ENCODE measurements at places on chromosomes 7 and 10.

GRCh38 chr10:118047157-118047719, 497 bp upstream of the RAB11FIP2 start:
- no peak for DNase-seq

DNA sequence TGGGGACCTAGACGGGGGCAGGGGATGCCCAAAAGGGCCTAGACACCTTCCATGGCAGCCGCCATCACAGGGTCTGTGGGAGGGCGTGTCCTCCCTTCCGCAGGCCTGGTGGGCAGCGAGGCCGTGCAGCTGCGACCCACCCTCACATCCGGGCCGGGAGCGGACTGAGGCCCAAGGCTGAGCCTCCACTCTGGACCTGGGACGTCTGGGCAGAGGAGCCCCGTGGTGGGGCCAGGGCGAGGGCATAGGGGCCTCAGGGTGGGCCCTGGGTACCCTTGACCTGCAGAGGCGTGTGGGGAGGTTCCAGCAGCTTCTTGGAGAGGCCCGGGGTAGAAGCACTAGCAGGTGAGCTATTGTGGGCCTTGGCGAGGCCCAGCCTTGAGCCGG, 49.2 kb downstream of the PWWP2B start:
- DNase-seq, result no peak

DNA sequence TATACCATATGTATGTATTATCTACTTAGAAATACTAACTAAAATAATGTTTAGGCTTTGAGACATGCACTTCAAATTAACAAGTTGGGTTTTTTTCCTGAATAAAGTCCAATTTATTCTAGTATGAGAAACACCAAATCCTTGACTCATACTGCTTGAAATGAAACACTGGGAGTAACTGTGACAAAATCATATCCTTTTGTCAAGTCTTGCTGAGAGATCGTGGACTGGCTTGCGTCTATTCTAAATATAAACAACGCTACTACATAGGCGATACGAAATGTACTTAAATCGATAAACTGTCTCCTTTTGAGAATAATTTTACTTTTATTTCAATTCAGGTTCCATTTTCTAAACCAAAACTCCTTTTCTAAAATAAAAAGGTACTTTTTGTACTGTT, 16.3 kb downstream of the SMURF1 start:
- no peak for DNase-seq

GRCh38 chr7:142529591-142529990, 219.7 kb upstream of the PRSS1 start:
- DNase-seq, result no peak

DNA sequence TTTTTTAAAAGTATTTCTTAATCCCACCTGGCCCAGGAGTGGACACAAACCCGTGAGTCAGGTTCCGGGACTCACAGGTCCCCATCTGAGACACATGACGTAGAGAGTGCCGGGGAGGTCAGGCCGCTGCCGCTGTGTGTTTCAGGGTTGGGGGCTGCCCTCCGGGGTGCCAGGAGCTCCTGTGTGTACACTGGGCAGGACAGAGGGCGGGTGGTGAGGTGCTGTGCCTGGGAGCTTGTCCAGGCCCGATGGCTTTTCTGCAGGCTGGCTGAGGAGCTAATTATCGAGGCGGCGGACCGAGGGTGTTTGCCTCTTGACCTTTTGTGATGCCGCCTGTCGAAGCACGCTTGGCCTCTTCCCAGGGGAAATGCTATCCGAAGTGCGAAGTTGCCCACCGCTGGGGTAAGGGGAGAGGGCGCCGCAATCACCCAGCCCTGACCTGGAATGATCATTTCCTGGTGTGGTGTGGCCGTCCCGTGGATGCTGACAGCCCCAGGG, 42.1 kb downstream of the FOXL3 start:
- no peak for DNase-seq

GRCh38 chr10:5038733-5039132, 35.1 kb upstream of the AKR1C2 start:
- DNase-seq, result no peak

DNA sequence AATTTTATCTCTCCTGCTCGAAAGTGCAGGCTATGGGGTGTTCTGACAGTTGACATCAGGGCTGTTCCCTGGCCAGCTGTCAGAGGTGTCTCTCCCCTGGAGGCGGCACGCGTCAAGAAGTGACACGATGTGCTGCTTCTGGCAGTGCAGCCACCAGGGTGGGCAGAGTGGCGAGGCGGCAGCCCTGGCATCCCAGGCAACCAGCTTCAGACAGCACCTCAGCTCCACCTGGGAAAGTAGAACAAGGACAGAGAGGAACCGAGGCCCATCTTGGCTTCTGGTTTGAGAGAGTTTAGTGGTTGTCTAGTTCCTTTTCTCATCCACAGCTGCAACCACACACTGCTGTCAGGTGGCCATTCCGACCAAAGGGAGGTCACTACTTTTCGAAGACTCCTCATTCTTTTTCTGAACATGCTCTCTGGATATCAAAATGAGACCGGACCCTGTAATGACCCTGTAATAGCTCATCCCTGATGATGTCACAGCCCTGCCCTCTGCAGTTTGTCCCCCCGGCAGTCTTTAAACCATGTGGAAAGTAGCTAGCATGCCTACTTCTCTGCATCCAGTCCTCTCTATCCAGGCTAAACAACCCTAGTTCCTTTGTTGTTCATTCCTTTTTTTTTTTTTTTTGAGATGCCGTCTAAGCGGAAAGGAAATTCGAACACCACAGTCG, 381.0 kb upstream of the NRP1 start:
- no peak for DNase-seq

GRCh38 chr10:63760034-63760707, 239.0 kb downstream of the REEP3 start:
- DNase-seq, result no peak

- DNase-seq, result no peak
Measured at GRCh38 chr7:152366662-152367061, 69.1 kb downstream of the KMT2C start.

DNA sequence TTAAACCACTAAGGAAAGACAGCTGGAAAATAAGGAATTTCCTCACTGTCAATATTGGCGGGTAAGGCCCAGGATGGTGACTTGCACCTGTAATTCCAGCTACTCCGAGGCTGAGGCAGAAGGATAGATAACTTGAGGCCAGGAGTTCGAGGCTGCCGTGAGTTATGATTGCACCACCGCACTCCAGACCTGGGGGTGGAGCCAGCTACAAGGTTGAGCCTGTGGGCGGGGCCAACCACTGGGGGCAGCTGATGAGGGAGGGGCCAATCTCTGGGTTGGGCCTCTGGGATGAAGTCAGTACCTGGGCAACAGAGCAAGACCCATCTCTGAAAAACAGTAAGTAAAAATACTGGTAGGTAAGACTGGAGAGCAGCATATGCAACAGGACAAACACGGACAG, 80.1 kb upstream of the ADO start:
- no peak for DNase-seq

- no peak for DNase-seq
Measured at GRCh38 chr7:47970761-47971160, 8.7 kb downstream of the HUS1 start.

- DNase-seq, result no peak
Measured at GRCh38 chr7:24724451-24725190, 32.6 kb downstream of the GSDME start.

- DNase-seq, result no peak
Measured at GRCh38 chr10:128907155-128907941, 559.7 kb upstream of the MGMT start.

DNA sequence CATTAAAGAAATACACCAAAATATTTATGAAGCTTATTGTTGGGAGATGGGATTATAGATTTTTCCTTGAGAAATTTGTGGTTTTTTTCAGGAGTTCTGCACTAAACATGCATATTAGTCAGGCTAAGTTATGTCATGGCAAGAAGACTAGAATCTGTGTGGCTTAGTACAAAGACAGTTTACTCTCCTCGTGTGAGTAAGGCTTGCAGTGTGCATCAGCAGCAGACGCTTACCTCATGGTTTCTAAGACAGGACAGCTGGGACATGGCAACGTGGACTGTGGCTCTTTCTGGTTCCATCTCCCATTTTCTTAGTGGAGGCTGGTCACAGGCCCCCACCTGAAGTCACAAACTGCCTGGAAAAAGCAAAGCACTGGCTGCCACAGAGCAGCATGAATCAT, 429.6 kb upstream of the VSTM2A start:
- DNase-seq, result no peak

- no peak for DNase-seq
Measured at GRCh38 chr7:78222001-78222751, 423.6 kb downstream of the PHTF2 start.

DNA sequence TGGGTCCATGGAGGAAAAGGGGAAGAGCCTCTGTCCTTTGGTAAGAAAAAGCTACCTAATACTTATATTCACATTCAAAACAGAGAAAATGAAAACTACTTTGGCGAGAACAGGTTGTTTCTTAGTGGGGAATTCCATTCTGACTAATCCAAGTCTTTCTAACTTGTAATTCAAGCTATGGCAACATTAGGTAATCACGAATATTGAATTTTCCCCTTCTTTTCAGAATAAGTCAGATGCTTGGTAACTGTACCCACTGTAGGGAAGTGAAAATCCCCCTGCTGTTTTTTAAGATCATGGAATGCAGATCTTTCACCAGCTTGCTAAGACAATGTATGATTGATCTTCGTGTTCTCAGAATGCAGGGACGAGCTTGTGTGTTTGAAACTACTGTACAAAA, 384.4 kb downstream of the TCERG1L start:
- DNase-seq, result no peak

DNA sequence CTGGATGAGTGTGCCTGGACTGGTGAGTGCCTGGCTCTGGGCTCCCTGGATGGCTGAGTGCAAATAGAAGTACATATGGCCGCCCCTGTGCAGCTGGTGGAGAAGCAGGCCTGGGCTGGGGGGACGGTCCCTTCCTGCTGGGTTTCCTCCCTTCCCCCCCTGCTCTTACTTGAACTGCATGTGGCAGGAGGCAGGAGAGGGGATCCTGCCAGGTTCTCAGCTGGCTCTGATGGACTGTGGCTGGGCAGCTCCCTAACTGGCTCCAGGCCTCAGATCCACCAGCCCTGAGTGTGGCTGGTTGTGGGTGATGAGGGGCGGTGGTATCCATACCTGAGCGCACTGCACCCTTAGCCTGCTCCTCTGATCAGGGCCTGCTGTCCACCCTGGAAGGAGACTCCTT, 26.9 kb downstream of the ADCY1 start:
- DNase-seq, result no peak

- no peak for DNase-seq
Measured at GRCh38 chr7:26409661-26410547, 118.2 kb downstream of the SNX10 start.

- no peak for DNase-seq
Measured at GRCh38 chr7:51456-52068, 140.8 kb upstream of the FAM20C start.

GRCh38 chr10:31484431-31485135, 165.6 kb downstream of the ZEB1 start:
- no peak for DNase-seq

- no peak for DNase-seq
Measured at GRCh38 chr10:105952153-105952552, 1212.4 kb downstream of the SORCS1 start.

GRCh38 chr7:116674508-116675173, 2.6 kb downstream of the MET start:
- DNase-seq, result no peak
